8988T (cell line): ENCODE measurements at places on chromosomes 11 and 22.

DNA sequence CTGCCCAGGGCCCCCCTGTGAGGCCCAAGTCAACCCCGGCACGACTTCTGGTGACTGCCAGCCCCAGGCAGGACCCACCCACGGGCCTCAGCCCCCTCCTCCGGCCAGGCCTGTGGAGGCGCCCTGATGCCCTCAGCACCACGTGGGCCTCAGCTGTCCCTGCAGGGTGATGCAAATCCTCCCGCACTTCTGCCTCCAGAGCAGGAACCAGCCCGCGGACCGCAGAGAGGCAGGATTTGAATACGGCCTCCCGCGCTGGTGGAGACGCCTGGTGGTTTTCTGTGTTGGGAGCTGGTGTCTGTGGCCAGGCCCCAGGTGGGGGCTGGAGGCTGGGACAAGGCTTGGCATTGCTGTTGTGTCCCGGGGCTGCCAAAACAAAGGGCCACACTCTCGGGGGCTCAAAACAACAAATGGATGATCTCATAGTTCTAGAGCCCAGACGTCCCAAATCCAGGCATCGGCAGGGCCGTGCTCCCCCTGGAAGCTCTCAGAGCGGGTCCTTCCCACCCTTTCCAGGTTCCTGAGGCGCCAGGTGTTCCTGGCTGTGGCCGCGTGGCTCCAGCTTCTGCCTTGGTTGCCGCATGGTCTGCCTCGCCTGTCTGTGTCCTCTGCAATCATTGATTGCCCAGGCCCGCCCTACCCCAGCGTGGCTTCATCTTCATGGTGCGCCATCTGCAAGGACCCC lies 19.4 kb downstream of the TRPM5 start:
- no peak for DNase-seq

- no peak for DNase-seq
These were observed 89.4 kb downstream of the PACS1 start for GRCh38 chr11:66159324-66159984.

GRCh38 chr11:105265845-105266244 lies 126.3 kb upstream of the CARD18 start:
- DNase-seq: no peak

DNA sequence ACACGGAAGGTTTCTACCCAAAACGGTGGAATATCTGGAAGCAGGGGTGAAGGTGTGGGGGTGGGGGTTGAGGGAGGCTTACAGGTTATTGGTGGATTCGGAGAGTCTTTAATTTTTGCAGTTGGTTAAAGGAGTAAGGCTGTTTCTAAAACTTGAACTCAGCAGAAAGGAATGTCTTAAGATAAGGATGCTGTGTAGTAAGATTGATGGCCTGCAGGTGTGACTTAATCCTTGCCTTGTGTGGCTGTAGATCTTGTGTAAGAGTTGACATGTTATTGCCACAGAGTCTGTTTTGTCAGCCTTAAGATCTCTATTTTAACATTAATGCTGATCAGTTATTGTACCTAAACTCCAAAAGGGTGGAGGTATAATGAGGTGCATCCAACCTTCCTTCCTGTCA lies 16.4 kb upstream of the OR6M1 start:
- DNase-seq: no peak

GRCh38 chr22:50190941-50191741 lies 5.4 kb downstream of the TRABD start:
- no peak for DNase-seq

GRCh38 chr22:30474683-30475424 lies 3.0 kb upstream of the SEC14L3 start:
- DNase-seq: no peak

GRCh38 chr11:28346209-28346608 lies 238.0 kb downstream of the METTL15 start:
- DNase-seq: no peak

DNA sequence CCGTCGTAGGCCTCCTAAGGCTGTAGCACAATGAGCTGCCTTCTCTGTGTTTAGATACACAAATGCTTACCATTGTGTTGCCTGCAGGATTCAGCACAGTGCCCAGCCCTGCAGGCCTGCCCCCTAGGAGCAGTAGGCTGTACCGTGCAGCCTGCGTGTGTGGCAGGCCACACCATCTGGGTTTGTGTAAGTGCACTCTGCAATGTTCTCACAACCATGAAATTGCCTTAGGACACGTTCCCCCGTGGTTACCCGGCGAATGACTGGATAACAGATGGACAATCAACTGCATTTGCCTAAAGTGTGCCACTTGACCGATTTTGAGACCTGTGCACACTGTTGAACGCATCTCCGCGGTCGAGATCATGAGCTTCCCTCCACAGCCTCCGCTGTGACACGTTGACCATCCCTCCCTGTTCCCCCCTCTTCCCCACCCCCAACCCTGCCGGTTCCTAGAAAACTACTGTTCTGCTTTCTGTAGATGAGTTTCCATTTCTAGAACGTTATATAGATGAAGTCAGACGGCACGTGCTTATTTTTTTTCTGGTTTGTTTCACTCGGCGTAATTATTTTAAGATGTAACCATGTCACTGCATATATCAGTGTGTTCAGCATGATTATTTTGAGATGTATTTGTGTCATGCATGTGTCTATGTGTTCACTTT lies 22.2 kb upstream of the CTSD start:
- no peak for DNase-seq

DNA sequence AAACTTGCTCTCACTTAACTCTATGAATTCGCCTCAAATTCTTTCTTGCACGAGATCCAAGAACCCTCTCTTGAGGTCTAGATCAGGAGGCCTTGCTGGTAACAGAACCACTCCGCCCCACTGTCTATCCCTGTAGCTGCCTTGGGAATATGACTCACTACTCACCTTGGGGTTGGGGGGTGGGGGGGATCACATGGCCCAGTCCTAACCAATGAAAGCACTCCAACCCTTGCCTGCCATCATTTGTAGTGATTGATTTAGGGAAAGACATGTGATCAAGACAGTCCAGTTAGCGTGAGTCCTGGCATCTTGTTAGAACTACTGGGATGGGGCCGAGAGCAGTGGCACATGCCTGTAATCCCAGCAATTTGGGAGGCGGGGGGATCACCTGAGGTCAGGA lies 4.8 kb upstream of the MRTFA start:
- DNase-seq: no peak

DNA sequence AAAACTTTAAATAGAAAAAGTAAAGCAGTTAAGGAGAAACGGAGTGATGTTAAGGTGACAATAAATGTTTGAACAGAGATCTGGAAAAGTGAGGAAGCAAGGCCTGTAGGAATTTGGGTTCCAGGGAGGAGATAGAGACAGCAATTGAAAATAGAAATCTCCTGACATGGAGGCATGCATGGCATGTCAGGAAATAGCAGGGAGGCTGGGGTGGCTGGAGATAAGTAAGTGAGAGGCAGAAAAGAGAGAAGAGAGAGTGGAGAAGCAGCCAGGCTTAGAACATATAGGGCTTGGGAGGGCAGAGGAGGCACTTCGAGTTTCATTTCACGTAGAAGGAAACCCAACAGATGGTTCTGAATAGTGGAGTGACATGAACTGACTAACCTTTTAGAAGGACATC lies 185.5 kb downstream of the LRRC4C start:
- no peak for DNase-seq

DNA sequence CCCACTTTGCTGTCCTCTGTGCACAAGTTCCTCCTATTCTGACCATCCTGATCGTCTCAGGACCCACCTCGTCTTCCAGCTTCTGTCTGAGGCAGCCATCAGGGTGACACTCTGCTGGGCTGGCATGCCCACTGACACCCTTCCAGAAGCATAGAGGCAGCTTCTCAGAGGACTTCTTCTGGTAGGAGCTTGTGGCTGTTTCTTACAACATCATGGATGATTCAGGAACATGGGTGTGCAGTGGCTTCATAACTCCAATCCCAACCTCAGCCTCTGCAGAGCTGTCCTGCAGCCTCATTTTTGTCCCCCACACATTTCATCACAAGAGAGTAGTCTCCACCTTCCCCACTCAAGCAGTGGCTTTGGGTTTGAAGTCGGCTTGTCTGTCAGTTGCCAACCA lies 20.9 kb upstream of the CTR9 start:
- DNase-seq: no peak

- no peak for DNase-seq
These were observed 4.8 kb upstream of the FAM118A start for GRCh38 chr22:45304971-45305370.

GRCh38 chr11:96306600-96306932 lies 36.4 kb downstream of the MAML2 start:
- DNase-seq: no peak

GRCh38 chr11:102883141-102883540 lies 8.4 kb upstream of the MMP12 start:
- DNase-seq: no peak

- DNase-seq: no peak
These were observed 14.0 kb downstream of the KDELR3 start for GRCh38 chr22:38481871-38482332.

DNA sequence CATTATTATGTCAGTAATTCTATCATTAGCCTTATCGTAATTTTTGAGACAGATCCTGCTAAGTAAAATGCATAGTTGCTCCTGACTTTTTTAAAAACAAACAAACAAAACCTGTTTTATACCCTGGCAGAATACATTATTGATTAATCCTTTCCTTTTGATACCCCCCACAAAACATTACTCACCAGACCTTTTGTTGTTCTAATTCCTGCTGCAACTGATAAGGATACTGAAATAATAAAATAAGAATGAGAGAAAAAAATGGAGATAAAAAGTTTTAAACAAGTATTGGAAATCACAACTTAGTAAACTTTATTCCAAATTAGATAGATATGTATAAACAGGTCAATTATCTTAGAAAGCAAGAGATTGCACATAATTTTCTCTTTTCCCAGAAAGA lies 28.6 kb downstream of the MS4A4E start:
- DNase-seq: no peak

GRCh38 chr11:69479591-69480271 lies 1.7 kb upstream of the LINC01488 start:
- DNase-seq: no peak

- peak; percentile 49 for DNase-seq
These were observed 20.8 kb upstream of the DLAT start for GRCh38 chr11:112004389-112004788.

- DNase-seq: no peak
These were observed 26.8 kb downstream of the TENM4 start for GRCh38 chr11:79414041-79414440.

DNA sequence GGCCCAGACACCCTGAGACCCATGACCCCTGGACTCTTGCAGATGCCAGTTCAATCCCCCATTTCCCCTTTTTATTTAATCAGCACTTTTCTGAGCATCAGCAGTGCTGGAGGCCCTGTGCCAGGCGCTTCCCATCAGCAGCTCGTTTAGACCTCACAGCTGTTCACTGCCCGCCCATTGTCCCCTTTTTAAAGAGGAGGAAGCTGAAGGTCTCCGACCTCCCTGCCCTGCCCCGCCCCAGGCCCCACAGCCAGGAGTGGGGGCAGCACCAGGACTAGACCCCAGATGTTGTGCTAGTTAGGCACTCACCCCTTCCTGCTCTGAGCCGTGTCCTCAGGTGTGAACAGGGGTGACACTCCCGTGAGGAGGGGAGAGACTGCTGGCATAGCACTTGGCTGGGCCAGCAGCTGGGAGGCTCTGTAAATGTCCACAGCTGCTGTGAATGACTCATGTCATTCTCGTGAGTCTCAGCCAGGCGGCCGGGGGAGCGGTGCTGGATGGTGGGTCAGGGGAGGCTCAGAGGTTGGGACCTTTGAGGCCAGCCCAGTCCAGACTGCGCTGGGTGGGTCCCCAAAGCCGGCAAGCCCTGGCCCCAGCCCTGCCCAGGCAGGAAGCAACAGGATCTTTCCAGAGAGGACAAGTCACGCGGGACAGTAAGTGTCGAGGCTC lies 19.9 kb downstream of the EMID1 start:
- peak; percentile 21 for DNase-seq

- DNase-seq: no peak
These were observed 1018.9 kb downstream of the DLG2 start for GRCh38 chr11:84607975-84608836.

DNA sequence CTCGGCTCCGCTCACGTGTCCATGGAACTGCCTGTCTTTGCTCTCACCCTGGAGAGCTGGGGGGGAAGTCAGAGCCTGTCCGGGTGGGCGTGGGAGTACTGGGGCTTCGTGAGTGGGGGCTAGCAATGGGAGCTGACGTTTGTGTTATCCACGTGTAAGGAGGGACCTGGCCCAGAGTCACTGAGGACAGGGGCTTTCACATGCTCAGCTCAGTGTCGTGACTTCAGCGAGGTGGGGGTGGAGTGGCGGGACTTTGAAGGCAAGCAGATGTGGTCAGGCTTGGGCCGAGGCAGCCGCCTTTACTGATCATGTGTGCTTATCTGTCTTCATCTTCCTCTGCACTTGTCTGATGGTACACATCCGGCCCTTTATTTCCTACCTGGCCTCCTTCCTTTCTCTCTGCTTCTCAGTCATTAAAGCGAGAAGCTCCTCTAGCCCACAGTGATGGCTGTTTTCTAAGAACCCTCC lies 113.1 kb upstream of the NNMT start:
- no peak for DNase-seq

- no peak for DNase-seq
These were observed 295.6 kb downstream of the TBC1D22A start for GRCh38 chr22:47057916-47058585.

DNA sequence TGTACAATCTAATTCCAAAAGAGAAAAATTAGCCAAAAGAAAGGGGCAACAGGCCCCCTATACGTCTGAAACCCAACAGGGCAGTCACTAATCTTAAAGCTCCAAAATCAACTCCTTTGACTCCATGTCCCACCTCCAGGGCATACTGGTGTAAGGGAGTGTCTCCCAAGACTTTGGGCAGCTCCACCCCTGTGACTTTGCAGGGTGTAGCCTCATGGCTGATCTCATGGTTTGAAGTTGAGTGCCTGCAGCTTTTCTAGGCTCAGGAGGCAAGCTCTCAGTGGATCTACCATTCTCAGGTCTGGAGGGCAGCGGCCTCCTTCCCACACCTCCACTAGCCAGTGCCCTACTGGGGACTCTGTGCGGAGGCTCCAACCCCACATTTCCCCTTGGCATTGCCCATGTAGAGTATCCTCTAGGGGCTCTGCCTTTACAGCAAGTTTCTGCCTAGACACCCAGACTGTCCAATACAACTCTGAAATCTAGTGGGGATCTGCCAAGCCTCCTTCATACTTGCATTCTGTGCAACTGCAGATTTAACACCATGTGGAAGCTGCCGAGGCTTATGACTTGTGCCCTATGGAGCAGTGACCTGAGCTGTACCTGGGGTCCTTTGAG lies 94.5 kb downstream of the TRIM29 start:
- no peak for DNase-seq
